ENCODE measurements at places on chromosomes 7 and 10. TPM values are rescaled to one million over a fixed set of nuclear protein-coding genes. Genes with fewer than 3 reads are reported as not detected.

SLC16A9 gene
- 0.65 TPM for total RNA-seq

FKBP6 gene
- not detected for total RNA-seq

MSRB2 gene
- 18.5 TPM for total RNA-seq

EGR2 gene
- 4.9 TPM for total RNA-seq

SLC26A5 gene
- total RNA-seq = not detected

ZNF365 gene
- 0.36 TPM for total RNA-seq

GIMAP8 gene
- total RNA-seq = 0.81 TPM

ICA1 gene
- not detected for total RNA-seq

CAV2 gene
- 76.2 TPM for total RNA-seq

SLC16A12 gene
- 5.8 TPM for total RNA-seq

SRRM3 gene
- total RNA-seq = 4.7 TPM

TRIM73 gene
- 0.36 TPM for total RNA-seq

COL26A1 gene
- not detected for total RNA-seq

PLA2G12B gene
- total RNA-seq = not detected

CPVL gene
- total RNA-seq = not detected

RAB11FIP2 gene
- 8.1 TPM for total RNA-seq

SPDYE16 gene
- total RNA-seq = not detected

SPDYE2 gene
- not detected for total RNA-seq

CACNB2 gene
- not detected for total RNA-seq

TFEC gene
- not detected for total RNA-seq

AGAP5 gene
- 0.49 TPM for total RNA-seq

Data from cardiac atrium fibroblast (primary cell).